ENCODE measurements at places on chromosomes 11 and 22.
A peak's percentile ranks its signal among the peaks of the same experiment; 100 is the strongest.

GRCh38 chr11:38006466-38006865 lies 1408.4 kb upstream of the RAG2 start:
- DNase-seq, result no peak

GRCh38 chr11:126808836-126809235 lies 191.7 kb downstream of the KIRREL3 start:
- no peak for DNase-seq

DNA sequence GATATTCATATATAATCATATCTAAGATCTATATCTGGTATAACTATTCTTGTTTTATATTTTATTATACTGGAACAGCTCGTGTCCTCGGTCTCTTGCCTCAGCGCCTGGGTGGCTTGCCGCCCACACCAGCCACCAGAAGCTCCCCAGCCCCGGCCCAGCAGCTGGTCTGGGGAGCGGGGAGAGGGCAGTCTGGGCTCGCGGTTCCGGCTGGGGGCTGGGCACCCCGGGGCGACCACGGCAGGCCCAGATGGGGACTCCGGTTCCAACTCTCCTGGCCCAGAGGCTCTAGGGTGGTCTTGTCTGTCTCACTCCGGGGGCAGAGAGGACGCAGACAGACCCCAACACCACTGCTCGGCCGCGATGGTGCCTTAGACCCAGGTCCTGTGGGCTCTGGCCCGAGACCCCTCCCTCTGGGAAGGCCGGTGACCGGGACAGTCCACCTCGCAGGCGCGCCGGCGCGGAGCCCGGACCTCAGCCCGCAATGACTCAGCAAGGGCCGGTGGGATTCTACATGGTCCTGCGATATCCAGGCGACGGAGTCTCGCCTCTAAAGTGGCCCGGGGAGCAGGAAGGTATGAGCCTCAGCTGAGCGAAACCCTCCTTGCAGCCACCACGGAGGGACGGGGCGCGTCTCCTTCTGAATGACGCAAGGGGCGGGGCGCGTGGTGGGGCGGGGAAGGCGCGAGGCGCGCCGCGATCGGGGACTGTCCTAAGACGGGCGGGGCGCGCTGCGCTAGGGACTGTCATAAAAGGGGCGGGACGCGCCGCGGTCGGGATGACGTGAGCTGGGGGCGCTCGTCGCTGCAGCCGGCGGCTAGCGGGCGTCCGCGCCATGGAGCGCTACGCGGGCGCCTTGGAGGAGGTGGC lies at the start of gene DGCR6:
TSS of gene DGCR6 (plus strand) at position 781 of the 870 bp plus-strand sequence. CDS start at position 836, 55 bp downstream.
- no peak for DNase-seq

GRCh38 chr11:31325160-31325559 lies 44.4 kb downstream of the DCDC1 start:
- no peak for DNase-seq

DNA sequence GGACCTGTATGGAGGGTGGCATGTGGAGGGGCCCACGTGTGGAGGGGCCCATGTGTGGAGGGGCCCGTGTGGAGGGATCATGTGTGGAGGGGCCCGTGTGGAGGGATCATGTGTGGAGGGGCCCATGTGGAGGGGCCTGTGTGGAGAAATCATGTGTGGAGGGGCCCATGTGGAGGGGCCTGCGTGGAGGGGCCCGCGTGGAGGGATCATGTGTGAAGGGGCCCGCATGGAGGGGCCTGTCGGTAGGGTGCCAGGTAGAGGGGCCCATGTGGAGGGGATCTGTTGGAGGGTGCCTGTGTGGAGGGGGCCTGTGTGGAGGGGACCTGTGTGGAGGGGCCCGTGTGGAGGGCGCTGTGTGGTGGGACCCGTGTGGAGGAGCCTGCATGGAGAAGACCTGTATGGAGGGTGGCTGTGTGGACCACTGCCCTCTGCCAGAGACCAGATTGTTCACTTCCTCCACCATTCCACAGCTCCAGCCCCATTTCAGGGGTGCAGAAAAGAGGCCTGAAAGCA lies 47.0 kb downstream of the IGLL5 start:
- no peak for DNase-seq

DNA sequence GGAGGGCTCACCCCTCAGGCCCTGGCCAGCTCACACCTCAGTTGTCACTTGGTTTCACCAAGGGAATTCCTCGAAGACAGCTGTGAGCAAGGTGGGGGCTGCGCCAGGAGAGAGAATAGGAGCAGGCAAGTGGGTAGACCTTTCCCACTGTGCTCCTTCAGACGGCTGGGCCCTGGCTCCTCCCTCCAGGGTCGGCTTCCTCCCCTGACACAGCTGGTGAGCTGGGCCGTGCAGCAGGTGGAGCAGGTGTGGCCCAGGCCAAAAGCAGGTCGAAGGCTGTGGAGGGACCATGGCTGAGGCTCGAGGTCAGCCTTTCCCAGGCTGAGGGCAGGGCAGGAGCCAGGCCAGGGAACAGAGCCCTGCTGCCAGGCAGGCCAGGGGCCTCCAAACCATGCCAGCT lies 12.5 kb upstream of the MYRF start:
- no peak for DNase-seq

GRCh38 chr22:37312549-37313183 lies 30.4 kb downstream of the CYTH4 start:
- no peak for DNase-seq

DNA sequence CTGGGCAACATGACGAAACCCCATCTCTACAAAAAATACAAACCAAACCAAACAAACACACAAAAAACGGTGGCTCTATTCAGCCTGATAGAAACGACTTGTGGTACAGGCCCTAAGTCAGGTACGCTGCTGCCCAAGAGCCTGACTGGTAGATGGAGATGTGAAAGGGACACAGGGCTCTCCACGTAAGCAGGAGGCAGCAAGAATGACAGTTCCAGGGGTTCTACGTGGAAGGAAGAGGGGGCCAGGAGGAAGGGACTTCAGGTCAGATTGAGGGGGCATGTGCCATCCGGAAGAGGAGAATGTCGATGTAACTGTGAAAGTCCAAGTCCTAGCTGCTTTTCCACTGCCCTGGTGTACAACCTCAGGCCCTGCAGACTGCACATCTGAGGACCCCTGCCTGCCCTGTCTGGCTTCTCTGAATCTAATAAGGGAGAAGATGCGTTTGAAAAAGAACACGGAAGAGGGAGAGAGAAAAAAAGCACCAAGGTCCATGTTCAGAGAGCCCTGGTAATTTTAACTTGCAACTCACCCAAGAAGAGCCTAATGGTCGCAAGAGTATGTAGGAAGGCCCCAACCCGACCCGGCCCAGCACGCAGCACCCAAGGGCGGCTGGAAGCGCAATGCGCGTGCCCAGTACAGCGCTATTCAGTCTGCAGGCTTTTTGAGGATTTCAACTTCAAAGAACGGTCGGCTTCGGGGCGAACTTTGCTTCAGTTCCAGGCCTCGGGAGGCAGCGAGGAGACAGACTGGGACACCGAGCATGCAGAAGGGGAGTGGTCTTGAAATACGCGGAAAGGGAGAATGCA lies 909 bp upstream of the ZNRD2 start:
- DNase-seq, result no peak

- DNase-seq, result no peak
These were observed 35.1 kb upstream of the MUC5AC start for GRCh38 chr11:1122664-1123002.

- no peak for DNase-seq
These were observed 6.7 kb downstream of the CPT1B start for GRCh38 chr22:50571264-50572175.

- DNase-seq, result no peak
These were observed 10.7 kb downstream of the CWF19L2 start for GRCh38 chr11:107446822-107447431.

- DNase-seq, result no peak
These were observed 21.7 kb downstream of the VWCE start for GRCh38 chr11:61273178-61274078.

DNA sequence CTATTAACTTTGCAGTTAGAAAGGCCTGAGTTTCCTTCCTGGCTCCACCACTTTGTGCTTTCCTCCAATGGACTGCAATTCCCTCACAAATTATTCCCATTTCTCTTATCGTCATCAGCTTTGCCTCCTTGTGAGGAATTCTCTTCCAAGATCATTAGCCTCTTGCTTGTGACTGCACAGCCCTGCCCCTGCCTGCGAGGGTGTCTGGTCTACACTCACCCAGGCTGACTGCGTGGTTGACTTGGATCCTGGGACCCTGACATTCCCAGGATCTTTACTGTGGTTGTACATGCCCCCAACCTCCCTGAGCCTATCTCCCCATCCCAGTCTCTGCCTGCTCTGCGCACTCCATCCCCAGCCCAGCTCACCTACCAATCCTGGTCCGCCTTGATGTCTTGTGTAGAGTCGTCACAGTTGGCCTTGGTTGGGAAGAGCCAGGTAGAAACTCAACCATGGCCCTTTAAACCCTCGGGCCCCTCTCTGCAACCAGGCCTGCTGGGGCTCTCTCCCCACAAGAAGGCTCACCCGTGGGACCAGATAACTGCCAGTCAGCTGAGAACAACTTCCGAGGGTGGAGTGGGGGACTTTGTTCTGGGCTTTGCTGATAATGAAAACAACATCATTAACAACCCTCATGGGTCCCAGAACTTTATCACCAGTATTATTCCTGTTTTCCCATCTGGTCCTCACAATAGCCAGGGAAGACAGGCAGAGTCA lies at the start of gene OR2AT4:
TSS of gene OR2AT4 (minus strand) at position 421 of the 717 bp plus-strand sequence.
- no peak for DNase-seq

DNA sequence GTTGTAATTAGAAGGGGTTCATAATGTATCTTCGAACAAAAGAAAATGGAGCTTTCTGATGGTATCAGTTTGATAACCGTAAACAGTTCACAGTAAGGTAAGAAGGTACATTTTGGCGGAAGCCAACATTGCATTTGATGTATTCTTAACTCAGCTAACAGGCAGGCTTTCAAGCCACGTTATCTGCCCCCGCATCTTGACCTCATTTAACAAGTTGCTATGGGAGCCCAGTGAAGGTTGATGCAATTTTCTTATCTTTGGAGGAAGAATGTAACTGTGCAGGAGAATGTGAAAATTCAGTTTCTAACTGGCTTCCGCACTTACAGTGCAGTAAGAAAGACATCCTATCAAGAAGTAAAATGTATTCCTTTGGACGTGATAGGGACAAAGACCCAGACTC lies 110.6 kb downstream of the ETS1 start:
- DNase-seq, result no peak

DNA sequence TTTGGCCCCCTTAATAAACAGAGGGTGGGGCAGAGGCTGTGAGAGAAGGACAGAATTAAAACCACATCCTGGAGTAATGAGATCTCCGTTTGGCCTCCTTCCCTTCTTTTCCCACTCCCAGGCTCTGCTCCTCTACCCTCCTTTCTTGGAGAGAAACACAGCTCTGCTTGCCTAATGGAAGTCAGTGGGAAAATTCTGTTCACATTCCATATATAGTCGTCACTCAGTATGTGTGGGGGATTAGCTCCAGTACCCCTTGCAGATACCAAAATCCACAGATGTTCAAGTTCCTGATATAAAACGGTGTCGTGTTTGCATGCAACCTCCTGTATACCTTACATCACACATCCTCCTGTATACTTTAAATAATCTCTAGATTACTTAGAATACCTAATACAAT lies 37.6 kb upstream of the THY1 start:
- no peak for DNase-seq

GRCh38 chr11:60797846-60798630 lies 12.9 kb downstream of the MS4A10 start:
- DNase-seq, result no peak

DNA sequence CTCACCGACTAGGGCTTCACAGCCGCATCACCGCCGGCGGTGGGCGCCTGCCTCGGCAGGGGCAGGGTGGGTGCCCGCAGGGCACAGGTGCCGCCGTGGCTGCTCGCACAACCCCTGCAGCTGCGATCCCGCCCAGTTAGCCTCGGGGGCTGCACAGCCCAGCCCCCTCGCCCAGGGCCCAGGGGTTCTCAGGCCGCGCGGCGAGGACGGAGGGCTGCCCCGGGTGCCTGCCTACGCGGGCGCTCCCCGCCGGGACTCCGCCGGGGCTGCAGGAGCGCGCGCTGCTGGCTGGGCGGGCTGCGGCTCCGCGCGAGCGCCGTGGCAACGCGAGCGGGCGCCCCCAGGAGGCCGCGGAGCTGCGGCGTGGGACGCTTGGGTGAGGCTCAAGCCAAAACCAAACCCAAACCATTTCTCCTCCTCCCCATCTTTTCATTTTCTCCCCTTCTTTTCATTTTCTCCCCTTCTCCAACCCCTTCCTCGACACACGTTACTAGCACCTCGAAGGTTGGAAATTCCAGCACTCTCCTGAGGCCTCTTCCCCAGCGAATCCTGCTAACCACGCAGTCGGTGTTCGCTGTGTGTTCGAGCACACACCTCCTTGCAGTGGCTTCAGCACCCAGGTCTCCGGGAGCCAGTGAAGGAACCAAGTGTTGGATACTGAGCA lies at the start of gene MICAL3:
TSS of gene MICAL3 (minus strand) at position 286 of the 664 bp plus-strand sequence. CDS start 117,749 bp downstream, outside the sequence.
- peak; percentile 56 for DNase-seq

GRCh38 chr11:12901272-12901671 lies 107.8 kb upstream of the RASSF10 start:
- DNase-seq, result no peak

Data from stimulated activated CD8-positive, alpha-beta memory T cell treated with anti-CD3 and anti-CD28 coated beads, Interleukin-2, amount 100 ng/mL, for 48 hours (primary cell).